ENCODE measurements at places on chromosomes 1 and 21.

DNA sequence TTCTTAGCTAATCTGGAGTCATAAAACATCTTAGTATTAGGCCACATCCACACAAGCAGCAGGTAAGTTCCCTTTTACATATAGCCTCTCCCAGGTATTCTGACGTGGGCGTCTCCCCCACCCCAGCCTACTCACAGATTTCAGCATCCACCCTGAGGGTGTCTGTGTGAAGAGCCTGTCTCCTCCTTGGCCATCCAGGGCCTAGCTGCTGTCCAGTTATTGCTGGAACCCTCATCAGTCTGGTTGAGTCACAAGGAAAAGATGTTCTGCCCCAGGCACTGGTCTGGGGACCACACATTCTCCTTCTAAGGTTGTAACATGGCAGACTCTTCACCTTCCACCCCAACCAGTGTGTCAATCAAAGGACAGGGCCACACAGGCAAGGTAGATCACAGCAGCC lies 57.6 kb downstream of the ETS2 start:
- no peak for DNase-seq

DNA sequence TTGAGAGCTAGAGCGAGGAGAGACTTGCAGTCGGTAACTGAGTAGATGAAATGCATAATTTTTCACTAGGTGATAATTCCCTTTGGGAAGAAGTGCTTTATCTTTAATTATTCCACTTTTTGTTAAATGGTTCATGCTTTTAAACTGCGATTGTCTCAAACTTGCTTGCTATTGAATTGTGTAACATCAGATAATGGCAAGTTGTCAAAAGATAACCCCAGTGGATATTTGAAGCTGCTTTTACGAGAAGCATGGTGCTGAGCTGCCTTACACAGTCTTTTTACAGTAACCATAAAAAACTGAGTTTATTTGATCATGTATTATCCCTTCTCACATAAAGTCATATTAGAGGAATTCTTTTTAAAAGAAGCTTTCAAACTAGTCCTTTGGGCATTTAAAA lies 30.2 kb downstream of the TMEM50B start:
- no peak for DNase-seq

GRCh38 chr1:218371927-218372672 lies 27.0 kb downstream of the TGFB2 start:
- DNase-seq = no peak

- no peak for DNase-seq
These were observed 326.8 kb downstream of the HLX start for GRCh38 chr1:221206076-221206475.
